ENCODE measurements at places on chromosomes 2 and 18. TPM values are rescaled to one million over a fixed set of nuclear protein-coding genes. Genes with fewer than 3 reads are reported as not detected.

Gene SLC19A3
- not detected for total RNA-seq

DNA sequence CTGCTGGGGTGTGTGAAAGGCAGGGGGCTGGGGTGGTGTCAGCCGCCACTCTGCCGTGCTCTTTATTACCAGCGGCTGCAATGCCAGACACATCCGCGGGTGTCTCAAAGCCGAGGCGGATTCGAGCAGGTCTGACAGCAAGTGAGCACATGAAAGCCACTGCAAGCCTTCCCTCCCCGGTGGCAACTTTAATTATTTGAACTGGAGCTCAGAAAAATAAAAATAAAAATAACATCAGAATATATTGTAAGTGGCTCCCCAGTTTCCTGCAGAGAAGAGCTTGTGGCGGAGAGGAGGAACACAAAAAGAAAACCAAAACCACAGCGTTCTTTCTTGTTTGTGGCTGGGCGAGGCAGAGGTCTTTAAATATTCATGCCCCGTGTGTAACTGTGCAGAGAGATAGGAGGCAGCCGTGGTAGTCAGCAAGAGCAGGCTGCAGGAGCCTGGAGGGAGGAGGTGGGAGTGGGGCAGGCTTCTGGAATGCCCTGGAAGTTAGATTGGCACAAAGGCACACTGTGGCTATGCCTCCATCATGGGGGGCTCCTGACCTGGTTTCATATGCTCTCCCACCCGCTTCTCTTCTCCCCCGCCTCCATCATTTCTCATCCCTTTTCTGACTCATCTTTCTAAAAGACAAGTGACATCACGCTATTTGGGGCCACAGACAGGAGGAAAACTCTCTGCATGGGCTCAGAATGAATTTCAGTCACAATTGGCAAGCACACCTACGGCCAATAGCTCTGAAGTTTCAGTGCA lies 199.8 kb downstream of the CLIP4 start:
- DNase-seq = peak; percentile 40

GRCh38 chr2:176125772-176126054 lies 3.2 kb downstream of the HOXD9 start:
- no peak for DNase-seq

DNA sequence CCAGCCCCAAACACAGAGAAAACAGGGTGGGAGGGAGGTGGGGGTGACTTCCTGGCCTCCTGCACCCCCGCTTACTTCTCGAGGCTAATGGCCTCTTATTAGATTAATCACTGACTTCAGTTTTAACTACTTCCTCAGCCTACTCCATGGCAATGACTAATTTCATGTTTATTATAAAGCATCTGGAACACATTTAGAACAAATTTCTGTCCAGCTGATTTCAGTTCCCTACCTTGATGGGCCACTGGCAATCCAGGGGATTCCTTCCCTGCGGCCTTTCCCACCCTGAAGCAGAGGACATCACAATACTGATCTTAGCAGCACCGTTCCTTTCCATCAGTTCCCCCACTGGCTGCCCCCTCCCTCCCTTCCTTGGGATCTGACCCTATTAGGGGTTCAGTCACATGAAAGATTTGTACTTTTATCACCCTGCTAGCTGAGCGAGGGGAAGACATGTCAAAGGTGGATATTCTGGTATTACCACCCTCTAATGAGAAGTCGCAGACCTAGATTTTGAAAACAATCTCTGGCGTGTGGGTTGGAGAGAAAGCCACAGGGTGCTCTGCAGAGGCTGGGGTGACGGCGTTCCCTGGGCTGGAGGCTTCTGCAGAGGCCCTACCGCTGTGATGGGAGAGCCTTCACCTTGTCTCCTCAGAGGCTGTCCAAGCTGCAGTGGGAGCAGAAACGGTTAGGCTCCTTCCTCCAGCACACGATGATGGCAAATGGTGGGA lies 67.6 kb downstream of the KIAA2012 start:
- peak; percentile 53 for DNase-seq

Gene FARSB
- 59.4 TPM for total RNA-seq

GRCh38 chr2:229130522-229130921 lies 140.6 kb downstream of the PID1 start:
- DNase-seq = peak; percentile 45

- no peak for DNase-seq
Observed at GRCh38 chr2:150426315-150426714, 61.2 kb downstream of the RND3 start.

Gene RETSAT
- total RNA-seq = 47.3 TPM

Gene BOLL
- total RNA-seq = not detected

GRCh38 chr2:105404736-105405135 lies 5.9 kb upstream of the FHL2 start:
- DNase-seq = no peak

GRCh38 chr2:151627353-151627752 lies 106.9 kb downstream of the NEB start:
- no peak for DNase-seq

Gene MAP4K4
- 77.5 TPM for total RNA-seq

DNA sequence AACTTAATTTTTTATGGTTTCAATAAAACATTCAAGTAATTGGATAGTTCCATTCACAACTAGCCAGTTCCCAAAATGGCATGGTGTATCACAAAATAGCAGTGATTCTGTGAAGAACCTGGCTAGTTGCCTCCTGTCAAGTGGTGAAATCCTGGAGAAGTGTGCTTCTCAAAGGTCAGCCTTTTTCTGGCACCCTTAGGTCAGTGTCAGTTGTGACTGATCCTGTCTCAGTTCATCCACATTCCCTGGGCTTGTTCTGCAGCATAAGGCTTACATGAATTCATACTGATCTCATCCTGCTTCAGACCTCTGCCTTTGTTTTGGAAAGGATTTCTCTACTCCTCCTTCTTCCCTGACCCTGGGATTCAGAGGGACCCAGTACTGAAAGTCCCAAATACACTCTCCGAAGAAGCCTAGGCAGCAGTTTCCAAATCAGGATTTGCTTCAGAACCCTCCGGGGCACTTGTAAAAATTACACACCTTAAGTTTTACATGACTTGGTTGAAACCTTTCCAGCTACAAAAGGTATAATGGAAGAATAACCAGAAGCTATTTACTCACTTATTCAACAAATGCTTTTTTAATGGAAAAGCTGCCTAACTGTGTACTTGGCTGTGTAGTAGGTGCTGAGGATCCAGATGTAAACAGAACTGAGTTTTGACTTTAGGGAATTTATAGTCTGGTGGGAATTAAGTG lies 11.0 kb downstream of the MAP3K20 start:
- no peak for DNase-seq

Gene ANO7
- 0.72 TPM for total RNA-seq

Gene LIMS3
- total RNA-seq = 3.1 TPM

Gene MRPL44
- total RNA-seq = 43.6 TPM

DNA sequence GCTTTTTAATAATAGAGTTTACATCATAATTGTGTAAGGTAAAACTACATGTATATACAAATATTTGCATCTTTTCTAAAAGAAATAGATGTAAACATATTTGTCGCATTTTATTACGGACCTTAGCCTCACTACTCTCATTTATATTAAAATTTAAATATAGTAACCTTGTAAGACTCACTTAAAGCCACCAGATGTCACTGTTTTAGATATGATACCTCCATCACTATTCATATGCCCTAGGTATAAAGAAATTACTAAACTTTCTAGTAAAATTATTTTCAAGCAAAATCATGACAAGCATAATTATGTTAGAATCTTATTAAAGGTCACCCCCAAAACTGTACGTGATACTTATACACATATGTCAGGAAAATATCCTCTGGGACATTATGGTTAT lies 674.3 kb upstream of the REG3G start:
- no peak for DNase-seq

Gene PTRHD1
- total RNA-seq = 56.4 TPM

GRCh38 chr2:118723394-118723793 lies 124.1 kb downstream of the EN1 start:
- DNase-seq = no peak

GRCh38 chr2:144466637-144467036 lies 53.3 kb downstream of the ZEB2 start:
- no peak for DNase-seq

GRCh38 chr2:696999-697627 lies 19.9 kb upstream of the TMEM18 start:
- no peak for DNase-seq

GRCh38 chr18:38759457-38759856 lies 1193.9 kb upstream of the CELF4 start:
- DNase-seq = no peak

DNA sequence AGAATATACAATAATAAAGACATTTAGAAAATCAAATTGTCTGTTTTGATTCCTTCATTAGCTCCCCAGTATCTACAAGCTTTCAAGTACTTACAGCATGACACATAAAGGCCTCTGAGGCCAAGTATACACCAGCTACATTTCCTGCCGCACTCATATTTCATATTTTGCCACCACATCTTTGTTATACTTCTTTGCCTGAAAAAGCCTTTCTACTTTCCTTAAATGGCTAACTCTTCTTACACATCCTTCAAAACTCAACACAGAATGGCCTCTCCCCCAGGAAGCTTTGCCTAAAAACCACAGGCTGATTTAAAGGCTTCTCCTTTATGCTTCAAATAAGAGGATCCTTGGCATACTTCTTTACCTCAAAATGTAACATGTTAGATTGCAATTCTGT lies 4.5 kb downstream of the STK17B start:
- DNase-seq = peak; percentile 63

Gene CABYR
- 9.7 TPM for total RNA-seq

Data from RPMI7951 (cell line).